Hindlimb muscle (tissue), 1 donor: ENCODE measurements at places on chromosomes 7 and 10. TPM values are rescaled to one million over a fixed set of nuclear protein-coding genes. Genes with fewer than 3 reads are reported as not detected.
A peak's percentile ranks its signal among the peaks of the same experiment; 100 is the strongest.

DNA sequence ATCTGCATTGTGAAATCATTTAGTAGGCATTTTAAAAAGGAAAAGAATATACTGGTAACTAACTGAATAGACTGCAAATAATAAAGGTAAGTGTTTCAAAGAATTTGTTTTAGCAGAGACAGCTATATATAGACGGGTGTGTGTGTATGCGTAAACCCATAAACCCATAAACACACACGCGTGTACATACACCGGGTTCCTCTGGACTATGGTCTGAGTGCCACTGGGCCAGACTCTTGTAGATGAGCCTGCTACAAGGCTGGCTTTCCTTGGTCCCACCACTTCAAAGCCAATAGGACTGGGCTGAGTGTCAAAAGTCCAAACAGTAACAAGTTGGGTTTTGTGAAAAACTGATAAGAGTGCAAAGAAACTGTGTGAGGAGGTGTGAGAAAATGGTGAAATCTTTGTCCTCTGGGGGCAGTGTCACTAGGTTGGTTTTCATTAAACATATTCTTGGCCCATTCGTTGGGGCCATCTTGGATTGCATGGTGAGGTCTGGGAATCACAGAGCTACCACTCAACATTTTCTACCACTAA is 39.8 kb downstream of the GNA12 start:
- no peak for DNase-seq

The NUPR2 gene
- not detected for polyA plus RNA-seq

DNA sequence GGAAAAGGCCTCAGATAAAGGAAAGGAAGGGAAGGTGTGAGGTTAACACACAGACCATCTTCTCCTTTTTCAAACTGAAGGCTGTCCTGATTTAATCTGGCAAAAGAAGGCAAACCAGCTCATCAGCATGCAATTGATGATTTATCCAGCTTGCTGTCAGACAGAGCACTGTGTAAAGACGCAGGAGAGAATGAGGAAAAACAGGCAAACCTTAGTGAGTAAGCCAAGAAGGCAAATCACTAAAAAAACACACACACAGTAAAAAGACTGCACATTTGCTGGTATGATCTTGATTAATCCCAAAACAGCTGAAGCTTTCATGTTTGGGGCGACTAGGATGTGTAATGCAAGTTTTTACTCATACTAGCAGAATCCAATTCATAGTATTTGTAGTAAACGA is 65.8 kb upstream of the SKAP2 start:
- peak; percentile 23 for DNase-seq

GRCh38 chr10:86535132-86535882 is 13.7 kb upstream of the WAPL start:
- peak; percentile 29 for DNase-seq

DNA sequence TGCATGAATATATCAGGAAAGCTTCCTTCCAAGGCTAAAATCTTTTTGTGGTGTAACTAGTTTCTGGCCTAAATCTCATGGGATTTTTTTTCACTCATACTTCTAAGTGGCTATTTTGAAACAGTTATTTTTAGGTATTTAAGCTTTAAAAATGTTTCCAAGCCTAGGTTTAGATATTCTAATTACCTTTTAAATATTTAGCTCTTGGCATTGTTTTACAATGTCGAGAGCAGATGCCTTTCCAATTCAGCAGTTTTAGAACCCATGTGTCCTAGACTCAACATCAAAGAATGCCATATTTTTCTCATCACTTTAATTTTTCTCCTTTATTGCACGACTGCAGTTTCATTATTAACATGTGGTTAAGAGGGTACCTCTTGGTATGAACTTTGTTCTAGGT is 27.1 kb upstream of the STOX1 start:
- no peak for DNase-seq

DNA sequence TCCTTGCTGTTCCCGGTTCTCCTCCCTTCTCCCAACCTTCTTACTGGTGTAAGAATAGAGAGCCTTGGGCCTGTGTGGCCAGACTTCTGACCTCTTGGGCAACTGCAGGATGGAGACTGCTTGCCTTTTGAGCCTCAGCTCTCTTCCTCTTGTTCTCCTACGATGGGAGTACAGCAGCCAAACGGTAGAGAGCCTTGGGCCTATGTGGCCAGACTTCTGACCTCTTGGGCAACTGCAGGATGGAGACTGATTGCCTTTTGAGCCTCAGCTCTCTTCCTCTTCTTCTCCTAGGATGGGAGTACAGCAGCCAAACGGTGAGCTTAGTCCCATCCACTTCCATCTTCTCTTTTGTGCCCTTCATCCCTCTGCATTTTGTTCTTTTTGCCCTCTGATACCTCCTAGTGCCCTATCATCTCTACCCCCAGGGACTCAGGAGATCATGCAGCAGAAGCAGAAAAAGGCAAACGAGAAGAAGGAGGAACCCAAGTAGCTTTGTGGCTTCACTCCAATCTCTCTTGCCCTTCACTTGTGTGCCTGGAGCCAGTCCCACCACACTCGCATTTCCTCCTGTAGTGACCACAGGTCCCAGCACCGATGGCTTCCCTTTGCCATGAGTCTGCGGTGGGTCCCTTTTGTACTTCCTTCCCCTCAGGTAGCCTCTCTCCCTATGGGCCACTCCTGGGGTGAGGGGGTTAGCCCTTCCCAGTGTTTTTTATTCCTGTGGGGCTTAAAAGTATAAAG is 15.3 kb downstream of the SLC25A13 start:
- DNase-seq: no peak

DNA sequence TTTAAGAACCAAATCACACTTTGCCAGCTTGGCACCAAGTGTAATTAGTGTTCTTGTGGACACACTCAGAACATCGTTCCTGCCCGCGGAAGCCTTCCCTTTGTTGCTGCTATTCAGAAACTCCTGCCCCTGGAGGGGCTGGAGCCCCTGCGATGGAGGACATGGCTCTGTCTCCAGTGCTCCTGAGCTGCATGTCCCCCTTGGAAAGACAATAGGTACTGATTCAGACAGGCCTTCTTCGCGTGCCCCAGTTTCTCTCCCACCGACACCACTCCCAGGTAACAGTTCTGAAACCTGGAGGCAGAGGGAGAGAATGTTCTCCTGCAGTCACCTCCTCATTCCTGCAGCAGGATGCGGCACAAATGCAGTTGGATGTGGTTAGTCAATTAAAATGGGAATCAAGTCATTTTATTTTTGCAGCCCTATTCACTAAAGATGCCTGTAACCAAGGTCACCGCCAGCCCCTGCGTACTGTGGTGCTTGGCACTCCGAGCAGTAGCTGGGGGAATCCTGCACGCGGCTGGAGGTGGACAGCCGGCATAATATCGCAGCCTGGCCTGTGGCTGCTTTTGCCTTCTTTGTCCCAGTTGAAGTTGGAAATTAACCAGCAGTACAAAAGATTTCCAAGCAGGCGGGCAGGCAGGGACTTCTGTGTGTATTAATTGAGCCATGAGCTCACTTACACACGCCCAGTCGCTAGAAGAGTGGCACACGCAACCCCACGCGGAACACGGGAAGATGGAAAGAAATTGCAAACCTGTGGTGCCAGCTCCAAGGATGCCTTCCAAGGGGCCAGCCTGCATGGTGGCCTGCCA is 205.7 kb downstream of the EBF3 start:
- no peak for DNase-seq
